ENCODE measurements at places on chromosomes 13 and 19.

- DNase-seq: no peak
Observed at GRCh38 chr19:1665565-1666047, 13.2 kb upstream of the TCF3 start.

DNA sequence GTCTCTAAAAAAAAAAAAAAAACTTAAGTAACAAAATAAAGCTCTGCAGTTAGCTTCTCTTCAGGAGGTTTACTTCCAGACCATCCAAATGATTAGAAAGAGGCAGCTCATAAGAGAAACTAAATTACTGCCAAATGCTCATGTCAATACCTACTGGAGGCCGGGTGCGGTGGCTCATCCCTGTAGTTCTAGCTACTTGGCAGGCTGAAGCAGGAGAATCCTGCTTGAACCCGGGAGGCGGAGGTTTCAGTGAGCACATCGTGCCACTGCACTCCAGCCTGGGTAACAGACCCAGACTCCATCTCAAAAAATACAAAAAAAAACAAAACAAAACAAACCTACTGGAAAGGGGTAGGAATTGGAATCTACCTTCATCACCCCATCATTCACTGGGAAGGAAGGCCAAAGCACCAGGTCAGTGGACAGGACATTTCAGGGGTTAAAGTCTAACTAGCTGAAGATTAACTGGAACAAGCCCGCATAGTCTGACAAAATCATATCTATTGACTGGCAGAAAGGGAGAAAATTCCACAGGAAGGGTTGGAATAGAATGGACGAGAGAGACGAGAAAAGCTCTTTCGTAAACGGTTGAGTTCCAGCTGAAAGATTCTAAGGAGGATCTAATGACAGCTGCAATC is 1.3 kb downstream of the ZFP14 start:
- DNase-seq: no peak

DNA sequence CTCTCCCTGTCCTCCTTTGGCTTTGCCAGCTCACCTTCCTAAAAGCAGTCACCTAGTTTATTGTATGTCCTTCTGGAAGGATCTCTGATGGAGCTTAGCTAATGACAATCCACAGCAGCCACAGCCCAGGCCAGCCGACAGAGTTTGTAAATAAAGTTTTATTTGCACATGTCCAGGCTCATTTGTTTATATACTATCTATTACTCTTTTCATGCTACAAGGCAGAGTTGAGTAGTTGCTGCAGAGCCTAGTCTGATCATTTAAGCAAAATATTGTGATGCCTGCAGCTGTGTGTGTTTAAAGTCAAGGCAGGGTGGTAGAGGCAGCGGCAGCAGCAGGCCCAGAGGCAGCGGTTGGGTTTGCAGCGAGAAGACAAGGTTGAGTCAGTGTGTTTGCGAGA is 32.6 kb downstream of the NKPD1 start:
- DNase-seq: no peak

- DNase-seq: no peak
Observed at GRCh38 chr19:53785196-53785889, 38.8 kb downstream of the NLRP12 start.

DNA sequence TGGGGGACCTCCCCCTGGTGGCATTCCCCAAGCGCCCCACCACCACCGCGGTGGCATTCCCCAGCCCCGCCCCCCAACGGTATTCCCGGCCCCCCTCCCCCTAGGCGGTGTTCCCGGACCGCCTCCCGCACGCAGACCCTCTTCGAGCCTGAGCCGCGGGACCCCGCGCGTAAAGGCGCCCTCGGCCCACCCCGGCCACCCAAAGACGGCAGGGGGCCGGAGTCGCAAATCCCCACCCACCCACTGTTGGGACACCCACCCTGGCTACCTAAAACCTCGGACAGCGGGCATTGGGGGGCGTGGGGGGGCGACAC is 22.4 kb downstream of the OLFM2 start:
- peak; percentile 32 for DNase-seq

GRCh38 chr19:17091758-17092333 is 16.3 kb downstream of the MYO9B start:
- no peak for DNase-seq

DNA sequence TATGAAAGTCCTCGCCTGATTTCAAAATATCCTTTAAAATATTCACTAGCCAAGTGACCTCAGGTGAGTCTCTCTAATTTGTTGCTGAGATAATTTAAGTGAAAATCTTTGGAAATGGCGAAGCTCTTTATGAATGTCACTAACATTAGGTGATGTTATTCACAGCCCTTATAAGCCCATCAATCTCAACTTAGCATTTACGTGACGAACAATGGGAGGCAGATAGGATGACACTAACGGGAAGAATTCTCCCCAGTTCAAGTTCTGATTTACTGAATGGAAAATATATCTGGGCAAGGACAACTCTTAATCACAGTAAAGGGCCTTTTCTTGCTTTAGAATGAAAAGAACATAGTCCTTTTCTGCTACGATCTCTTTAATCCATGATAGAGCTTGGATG is 378.7 kb downstream of the LIG4 start:
- DNase-seq: no peak

- no peak for DNase-seq
Observed at GRCh38 chr13:104683789-104684188, 1617.6 kb upstream of the SLC10A2 start.

DNA sequence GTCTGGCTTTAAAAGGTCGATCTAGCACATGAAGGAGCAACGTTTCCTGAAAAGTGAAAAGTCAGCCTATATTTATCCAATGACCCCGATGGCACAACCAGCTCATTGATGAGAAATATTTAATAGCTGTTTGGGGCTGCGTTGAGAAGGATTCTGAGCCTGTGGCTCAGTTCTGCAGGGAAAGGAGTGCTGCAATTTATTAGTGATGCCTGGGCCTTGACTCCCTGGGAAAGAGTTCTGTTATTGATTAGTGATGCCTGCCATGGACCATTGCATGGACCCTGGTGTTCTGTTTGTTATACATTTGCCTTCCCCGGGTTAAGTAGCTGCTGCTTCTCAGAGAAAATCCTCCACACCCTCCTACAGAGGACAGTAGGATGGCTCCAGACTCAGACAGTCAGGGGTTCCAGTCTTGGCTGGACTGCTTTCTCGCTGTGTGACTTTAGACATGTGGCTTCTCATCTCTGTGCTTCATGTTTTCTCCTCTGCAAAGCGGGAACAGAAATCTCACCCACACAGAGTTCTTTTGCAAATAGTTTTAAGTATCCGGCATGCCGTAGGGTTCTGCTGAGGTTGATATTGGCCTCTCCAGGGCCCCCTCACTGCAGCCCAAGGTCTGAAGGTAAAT is 17.7 kb upstream of the PTPRS start:
- DNase-seq: no peak

DNA sequence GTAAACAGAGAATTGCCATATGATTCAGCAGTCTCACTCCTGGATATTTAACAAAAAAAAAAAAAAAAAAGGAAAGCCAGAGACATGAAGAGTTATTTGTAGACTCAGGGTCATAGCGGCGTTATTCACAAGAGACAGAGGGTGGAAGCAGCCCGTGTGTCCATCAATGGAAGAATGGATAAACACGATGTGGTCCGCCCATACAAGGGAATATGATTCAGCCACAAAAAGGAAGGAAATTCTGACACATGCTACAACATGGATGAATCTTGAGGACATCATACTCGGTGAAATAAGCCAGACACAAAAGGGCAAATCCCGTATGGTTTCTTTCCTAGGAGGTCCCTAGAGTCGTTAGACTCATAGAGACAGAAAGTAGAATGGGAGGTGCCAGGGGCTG is 14.8 kb downstream of the ACSBG2 start:
- no peak for DNase-seq

GRCh38 chr13:41361491-41361890 is 50.4 kb downstream of the NAA16 start:
- DNase-seq: no peak

- DNase-seq: no peak
Observed at GRCh38 chr19:11164296-11164695, 8.7 kb upstream of the SPC24 start.

GRCh38 chr13:23957981-23958380 is 60.7 kb upstream of the C1QTNF9B start:
- no peak for DNase-seq

GRCh38 chr13:62626771-62627170 is 1211.1 kb upstream of the PCDH20 start:
- DNase-seq: no peak

DNA sequence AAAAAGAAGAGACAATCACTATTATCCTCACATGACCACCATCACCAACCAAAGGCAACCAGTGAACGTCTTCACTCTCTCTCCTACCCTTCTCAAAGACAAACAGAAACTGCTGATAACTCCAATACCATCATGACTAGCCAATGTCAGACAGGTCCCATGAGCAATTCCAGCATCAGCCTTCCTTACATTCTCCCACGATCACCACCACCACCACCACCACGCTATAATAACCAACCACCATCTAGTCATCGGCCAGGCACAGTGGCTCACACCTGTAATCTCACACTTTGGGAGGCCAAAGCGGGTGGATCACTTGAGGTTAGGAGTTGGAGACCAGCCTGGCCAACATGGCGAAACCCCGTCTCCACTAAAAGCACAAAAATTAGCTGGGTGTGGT is 3.9 kb downstream of the MYO1F start:
- no peak for DNase-seq

GRCh38 chr19:47247308-47247990 is 8.9 kb upstream of the CCDC9 start:
- DNase-seq: no peak

DNA sequence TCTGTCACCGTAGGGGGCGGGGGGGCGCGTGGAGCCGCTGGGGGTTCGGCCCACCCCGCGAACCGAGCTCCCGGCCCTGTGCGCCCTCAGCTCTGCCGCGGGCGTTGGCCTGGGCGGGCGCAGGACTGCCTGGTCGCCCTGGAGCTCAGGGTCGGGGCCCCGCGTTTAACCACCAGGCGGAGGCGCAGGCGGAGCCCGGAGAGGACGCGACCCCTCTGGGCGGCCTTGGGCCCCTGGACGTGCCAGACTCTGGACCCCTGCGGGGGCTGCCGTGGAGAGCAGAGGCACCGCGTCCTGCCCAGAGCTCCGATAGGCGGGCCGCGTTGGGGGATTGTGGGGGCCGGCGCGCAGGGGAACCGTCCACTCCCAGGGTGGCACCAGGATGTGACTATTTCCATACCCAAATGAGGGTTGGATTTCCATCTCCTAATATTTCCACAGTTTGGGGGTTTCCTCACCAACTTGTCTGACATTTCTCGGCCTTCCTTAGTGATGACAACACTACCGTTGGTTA is 13.0 kb upstream of the USP29 start:
- DNase-seq: no peak

DNA sequence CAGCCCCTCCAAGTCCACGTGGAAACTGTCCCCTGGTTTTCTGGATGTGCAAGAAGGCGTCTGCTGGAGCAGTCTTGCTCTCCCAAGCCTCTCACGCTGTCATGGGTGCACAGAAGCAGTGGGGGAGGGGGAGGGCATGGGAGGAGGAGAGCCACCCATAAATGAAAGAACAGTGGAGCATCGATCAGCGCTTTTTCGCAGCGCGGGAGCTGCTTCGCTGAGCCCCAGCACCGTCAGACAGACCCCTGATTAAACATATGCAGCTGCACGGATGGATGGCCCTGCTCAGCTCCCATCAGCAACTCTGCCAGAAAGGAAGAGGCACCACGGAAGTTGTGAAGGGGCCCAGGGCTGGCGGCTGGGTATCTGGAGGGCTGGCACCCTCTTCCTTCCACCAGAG is 264.9 kb downstream of the UQCRFS1 start:
- DNase-seq: no peak

GRCh38 chr13:90448466-90449037 is 898.9 kb upstream of the MIR17HG start:
- DNase-seq: no peak

DNA sequence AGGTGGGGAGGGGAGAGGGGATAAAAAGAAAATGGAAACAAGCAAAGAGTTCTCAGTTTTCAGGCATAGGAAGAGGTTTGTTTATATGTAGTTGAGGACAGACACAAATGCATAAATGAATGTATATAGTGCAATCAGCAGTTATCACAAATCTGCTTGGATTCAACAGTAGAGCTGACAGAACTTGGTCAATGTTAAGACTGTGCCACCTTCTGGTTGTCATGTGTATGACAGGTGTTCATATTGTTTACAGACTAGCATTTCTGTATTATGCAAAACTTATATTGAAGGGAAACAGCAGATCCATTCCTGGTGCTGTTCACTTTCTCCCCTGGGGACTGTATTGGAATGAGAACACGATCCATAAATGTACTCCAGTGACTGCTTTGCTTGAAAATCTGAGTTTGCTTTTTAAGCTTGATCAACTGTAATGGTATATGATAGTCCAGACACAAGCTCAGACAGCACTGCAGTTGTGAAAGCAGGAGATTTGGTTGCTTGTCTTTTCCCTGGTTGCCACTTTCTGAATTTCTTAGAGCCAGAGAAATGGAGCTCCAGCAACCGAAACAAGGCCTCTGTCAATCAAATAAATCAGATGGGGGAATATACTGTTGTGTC is 319.5 kb upstream of the OBI1 start:
- peak; percentile 37 for DNase-seq

DNA sequence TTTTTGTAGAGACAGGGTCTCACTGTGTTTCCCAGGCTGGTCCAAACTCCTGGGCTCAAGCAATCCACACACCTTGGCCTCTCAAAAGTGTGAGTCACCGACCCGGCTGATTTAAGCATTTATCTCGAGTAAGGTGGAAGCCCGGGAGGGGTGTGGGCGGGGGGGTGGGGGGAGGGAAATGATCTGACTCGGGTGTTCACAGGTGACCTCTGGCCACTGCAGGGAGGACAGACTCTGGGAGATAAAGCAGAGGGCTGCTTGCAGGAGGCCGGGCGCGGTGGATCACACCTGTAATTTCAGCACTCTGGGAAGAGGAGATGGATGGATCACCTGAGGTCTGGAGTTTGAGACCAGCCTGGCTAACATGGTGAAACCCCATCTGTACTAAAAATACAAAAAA is 7.9 kb downstream of the DENND1C start:
- DNase-seq: peak; percentile 25

DNA sequence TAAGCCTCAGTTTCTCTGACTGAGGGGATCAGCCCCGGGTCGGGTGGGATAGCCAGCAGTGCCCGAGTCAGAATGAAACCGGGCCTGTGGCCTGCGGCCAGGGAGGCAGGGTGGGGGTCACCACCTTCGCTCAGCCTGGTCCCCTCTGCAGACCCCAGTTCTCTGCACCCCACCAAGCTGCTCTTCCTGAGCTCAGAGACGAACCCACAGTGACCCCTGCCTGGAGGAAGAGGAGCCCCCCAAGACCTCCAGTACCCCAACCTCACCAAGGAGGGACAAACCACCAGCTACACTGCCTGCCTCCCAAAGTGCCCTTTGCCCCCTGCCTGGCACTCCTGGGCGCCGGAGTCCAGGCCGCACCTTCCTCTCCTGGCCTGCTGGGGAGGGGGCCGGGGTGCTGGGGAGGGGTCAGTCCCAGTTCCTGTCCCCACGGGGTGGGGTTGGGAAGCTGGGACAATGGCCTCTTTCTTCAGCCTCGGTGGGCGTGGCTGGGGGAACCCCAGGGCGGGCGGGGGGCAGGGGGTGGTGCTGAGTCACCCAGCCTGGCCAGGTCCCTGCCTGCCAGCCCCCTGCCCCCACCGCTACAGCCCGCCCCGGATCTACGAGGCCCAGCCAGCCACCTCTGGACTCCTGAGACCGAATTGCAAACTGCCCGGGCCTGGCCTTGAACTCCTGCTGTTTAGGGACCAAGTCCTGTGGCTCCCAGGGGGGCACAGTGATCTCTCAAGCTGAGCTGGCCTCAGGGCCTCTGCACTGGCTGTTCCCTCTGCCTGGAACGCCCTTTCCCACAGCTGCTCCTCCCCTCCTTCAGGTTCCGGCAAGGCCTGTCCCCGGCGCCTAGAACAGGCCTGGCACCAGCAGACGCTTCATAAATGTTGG is 14.3 kb downstream of the ZBTB7A start:
- peak; percentile 85 for DNase-seq

Data from RWPE1 (cell line).